Epithelial cell of alveolus of lung (primary cell): ENCODE measurements at places on chromosomes 13 and 19. TPM values are rescaled to one million over a fixed set of nuclear protein-coding genes. Genes with fewer than 3 reads are reported as not detected.

Gene TMPRSS9
- 0.26 TPM in 1 of 2 replicates, not detected in the other for total RNA-seq

Gene ZNF784
- total RNA-seq, result 3.9 and 5.3 TPM in 2 replicates

Gene RDH8
- not detected in 2 replicates for total RNA-seq

Gene PCDH9
- 2.9 and 8.7 TPM in 2 replicates for total RNA-seq

Gene ZNF175
- 2.8 and 4.6 TPM in 2 replicates for total RNA-seq

Gene B3GNT8
- 1.8 and 8.7 TPM in 2 replicates for total RNA-seq

Gene DLL3
- total RNA-seq, result 0.52 TPM in 1 of 2 replicates, not detected in the other

Gene PRTN3
- total RNA-seq, result 2.6 TPM in 1 of 2 replicates, not detected in the other

Gene TBXA2R
- 0.40 and 3.0 TPM in 2 replicates for total RNA-seq

Gene ZNF665
- total RNA-seq, result 0.65 and 3.8 TPM in 2 replicates

Gene CASP14
- total RNA-seq, result not detected in 2 replicates

Gene NPHS1
- total RNA-seq, result not detected in 2 replicates

Gene TPM4
- 925 and 1,202 TPM in 2 replicates for total RNA-seq

Gene GEMIN7
- total RNA-seq, result 34.7 and 48.5 TPM in 2 replicates

Gene TRIM28
- 357 and 476 TPM in 2 replicates for total RNA-seq

Gene PABPC3
- under 0.01 and 0.56 TPM in 2 replicates for total RNA-seq

Gene PSG4
- total RNA-seq, result 1.6 TPM in 1 of 2 replicates, not detected in the other

Gene KCNRG
- 1.4 and 6.0 TPM in 2 replicates for total RNA-seq

Gene BEST2
- total RNA-seq, result 1.8 TPM in 1 of 2 replicates, not detected in the other

Gene MAG
- 0.26 TPM in 1 of 2 replicates, not detected in the other for total RNA-seq

Gene RGL3
- under 0.01 and 1.2 TPM in 2 replicates for total RNA-seq

Gene MISP3
- 1.2 and 1.8 TPM in 2 replicates for total RNA-seq

Gene ZSCAN5B
- total RNA-seq, result not detected in 2 replicates

Gene DNAAF3
- total RNA-seq, result 1.0 TPM in 1 of 2 replicates, not detected in the other

Gene ZNF730
- 1.8 and 2.2 TPM in 2 replicates for total RNA-seq

Gene APOC1
- total RNA-seq, result 10.3 and 57.2 TPM in 2 replicates

Gene KLK6
- total RNA-seq, result not detected in 2 replicates

Gene MBD3L2
- total RNA-seq, result not detected in 2 replicates

Gene EFNA2
- not detected in 2 replicates for total RNA-seq

Gene ACTMAP
- total RNA-seq, result 2.2 and 11.3 TPM in 2 replicates

Gene CEACAM4
- not detected in 2 replicates for total RNA-seq

Gene LRP3
- total RNA-seq, result 36.7 and 48.1 TPM in 2 replicates

Gene ZNF160
- 10.6 and 37.3 TPM in 2 replicates for total RNA-seq
